ENCODE measurements at places on chromosomes 3 and 15.

GRCh38 chr3:159146856-159147435 is 345.1 kb downstream of the MFSD1 start:
- DNase-seq, result no peak

DNA sequence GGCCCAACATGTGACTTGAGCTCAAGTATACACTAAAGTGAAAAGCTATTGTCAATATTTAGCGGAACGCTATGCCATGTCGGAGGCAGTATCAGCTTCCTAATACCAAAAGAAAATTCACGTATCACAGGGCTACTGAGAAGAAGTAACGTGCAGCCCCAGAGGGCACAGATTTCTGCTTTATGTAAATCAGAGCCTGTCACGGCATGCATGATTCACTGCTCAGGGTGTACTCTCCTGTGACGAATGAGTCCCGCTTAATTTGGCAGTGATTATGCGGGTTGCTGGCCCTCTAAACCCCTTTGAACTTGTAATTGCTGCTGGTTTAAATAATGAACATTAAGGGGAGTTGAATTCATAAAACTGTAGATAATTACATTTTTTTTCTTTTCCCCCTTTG is 85.3 kb downstream of the MEIS2 start:
- no peak for DNase-seq

- DNase-seq, result no peak
Observed at GRCh38 chr3:101027286-101027685, 34.1 kb upstream of the ABI3BP start.

- DNase-seq, result no peak
Observed at GRCh38 chr3:58317811-58318210, 11.5 kb downstream of the HTD2 start.

All from AG04450 (cell line).